ENCODE measurements at places on chromosomes 3 and 15.

DNA sequence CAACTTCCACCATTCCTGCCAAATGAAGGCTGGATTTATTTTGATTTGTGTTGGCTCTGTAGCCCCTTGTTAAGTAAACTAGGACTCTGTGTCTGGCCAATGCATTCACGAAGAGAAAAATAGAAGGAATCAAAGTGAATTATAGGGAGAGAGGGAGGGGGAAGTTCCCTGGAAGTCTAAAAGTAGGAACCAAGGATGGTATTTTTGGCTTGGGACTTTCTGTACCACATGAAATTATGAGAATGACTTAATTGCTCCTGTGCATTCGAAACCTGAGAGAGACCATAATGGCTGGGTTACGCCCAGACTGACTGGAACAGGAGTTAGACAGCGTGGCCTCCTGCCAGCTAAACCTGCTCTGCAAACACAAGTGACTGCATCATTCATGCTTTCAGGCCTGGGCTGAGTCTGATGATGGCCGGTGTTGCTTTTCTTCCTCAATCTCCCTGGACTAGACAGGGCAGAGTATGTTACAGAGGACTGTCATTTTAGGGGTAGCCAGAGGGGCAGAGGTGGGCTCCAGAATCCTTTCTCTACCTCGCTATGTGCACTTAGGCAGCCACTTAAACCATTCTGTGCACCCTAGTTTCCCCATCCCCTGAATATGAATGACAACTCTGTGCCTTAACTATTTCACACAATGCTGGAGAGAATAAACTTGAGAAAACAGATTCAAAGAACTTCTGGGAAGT lies 58.9 kb downstream of the MYO1E start:
- DNase-seq: no peak

DNA sequence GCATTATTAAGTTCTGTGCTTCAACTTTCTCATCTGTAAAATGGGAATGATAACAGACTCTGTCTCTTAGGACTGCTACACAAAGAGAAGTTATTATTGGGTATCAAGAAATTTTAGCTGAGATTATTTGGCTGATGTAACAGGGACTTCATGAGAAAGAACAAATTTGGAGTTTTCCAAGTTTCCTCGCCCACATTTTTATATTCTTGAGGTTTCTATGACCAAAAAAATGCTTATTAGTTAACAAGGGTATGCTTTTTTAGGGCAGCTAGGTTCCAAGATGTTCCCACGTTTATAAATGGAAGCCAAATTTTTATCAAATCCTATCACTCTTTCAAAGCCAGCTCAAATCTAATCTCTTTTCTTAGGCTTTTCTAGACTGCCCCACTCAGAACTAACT lies 50.6 kb upstream of the C3orf80 start:
- DNase-seq: no peak

- DNase-seq: no peak
These were observed 515 bp downstream of the EPHA6 start for GRCh38 chr3:96814651-96815567.

DNA sequence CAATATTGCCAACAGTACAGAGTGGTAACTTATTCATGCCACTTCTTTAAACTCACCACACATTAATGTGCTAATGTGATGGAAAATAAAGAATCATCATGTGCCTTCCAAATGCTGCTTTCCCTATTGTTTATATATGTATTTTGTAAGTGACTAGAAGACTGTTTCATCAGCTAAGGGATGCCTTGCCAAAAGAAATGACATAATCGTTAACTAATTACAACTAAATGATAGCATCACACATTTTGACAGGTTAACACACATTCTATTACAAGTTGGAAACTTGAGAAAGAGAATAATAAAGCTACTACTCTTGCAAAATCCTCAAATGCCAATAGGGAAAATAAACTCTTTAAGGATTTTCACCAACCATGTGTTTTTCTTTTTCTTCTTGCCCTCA lies 329.9 kb upstream of the AGTR1 start:
- no peak for DNase-seq

DNA sequence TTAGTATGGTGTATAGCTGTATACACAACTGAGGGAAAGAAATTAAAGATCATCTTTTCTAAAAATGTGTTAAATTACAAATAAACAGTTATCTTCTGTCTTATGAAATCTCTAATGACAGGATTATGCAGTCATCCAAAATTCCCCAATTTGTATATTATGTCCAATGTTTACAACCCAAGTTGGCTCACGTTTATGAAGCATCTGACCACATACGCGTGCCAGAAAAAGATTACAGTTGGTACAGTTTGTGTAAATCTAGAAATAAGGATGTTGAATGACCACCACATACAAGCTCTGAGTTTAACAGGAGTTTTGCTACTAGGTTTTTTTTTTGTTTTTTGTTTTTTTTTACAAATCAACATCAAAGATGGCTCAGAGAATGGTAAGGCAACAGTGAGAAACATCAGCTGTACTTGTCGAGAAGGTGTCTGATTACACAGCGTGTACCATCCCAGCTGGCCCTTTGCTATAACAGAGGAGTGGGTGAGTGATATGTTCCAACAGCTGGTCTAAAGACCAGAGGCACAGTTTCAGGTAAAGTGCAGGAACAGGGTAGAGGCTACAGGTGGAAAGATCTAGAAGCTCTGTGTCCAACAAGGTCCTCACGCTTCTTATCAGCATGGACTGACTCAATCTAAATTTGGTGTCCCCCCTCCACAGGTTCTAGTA lies 47.1 kb downstream of the USF3 start:
- DNase-seq: no peak

GRCh38 chr3:195001261-195001660 lies 269.7 kb downstream of the XXYLT1 start:
- DNase-seq: no peak

DNA sequence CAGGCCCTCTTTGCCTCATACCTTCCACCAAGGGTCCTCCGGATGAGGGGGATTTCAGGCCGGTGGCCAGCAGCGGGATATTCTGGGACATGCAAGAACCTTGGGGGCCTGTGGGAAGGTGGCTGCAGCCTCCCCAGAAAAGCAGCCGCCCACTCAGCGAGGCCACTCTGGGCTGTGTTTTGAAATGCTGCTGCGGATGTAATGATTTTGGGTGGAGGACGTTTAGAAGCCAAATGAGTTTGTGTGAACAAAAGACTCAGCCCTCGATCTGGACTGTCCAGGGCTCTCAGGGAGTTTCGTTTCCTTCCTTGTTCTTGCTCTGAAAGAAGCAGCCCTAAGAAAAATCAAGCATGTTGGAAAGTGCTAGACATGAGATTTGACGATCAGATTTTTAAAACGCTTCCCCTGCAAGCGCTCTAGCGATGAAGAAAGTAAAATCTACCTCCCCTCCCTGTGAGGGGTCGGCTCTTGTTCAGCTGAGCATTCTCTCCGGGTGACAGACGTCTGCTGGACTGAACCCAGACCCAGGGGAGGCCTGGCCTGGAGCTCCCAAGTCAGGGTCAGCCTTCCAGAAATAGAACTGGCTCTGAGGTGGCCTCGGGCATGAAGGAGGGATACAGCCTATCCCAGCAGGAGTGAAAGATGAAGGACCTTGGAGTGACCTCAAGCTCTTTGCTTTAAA lies 12.9 kb downstream of the HEG1 start:
- DNase-seq: no peak

GRCh38 chr3:192444096-192444790 lies 283.1 kb downstream of the FGF12 start:
- DNase-seq: peak; percentile 26

DNA sequence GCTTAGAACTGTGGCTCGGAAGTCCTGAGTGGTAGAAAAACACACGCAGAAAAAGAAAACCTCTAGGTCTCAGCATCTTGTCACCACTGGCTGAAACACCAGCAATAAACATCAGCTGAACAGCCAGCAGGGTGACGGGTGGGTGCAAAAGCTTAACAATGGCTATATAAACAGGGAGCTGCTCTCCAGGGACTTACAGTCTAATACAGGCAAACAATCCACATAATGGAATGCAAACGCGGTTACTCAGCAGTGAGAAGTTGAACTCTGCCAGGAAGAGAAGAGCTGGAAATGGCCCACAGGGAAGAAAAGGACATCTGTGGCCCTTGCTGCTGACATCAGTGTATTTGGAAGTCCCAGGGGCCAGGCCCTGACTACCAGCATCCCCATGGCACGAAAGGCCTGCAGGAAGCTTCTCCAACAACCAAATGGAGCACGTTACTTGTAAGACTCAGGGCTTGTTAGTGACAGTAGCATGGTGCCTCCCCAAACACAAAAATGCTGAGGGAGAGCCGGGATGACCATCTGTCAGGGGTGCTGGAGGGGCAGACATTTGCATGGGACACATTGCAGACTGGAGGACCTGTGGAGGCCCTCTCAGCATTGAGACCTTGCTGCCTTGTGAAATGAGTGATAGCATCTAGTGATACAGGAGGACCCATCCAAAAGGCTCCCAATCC lies 3.0 kb downstream of the HEG1 start:
- no peak for DNase-seq
